Thoracic aorta (tissue), 2 donors: ENCODE measurements at places on chromosomes 6 and 20. TPM values are rescaled to one million over a fixed set of nuclear protein-coding genes. Genes with fewer than 3 reads are reported as not detected.

DNA sequence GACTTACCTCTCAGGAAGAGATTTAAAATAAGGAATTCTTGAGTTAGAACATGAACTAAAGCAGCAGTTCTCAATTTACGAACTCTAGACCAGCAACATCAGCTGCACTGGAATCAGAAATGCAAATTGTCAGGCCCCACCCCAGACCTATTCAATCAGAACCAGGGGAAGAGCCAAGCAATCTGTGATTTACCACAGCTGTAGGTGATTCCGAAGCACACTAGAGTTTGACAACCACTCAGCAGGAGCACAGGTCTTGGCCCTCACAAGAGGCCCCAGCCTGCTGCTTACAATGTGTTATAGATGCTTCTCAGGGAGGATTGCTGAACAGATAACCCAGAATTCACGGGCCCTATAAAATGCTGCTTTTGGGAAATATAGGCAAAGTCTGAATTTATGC lies 279.2 kb downstream of the PTPRK start:
- H3K36me3 ChIP-seq: no peaks in the 10 kb centered on the region
- H3K27me3 ChIP-seq: no peaks in the 10 kb centered on the region
- DNase-seq: no peak
- peaks cover 13% of the 10 kb centered on the region for H3K4me1 ChIP-seq

- H3K36me3 ChIP-seq: no peaks in the 10 kb centered on the region
- no peaks in the 10 kb centered on the region for H3K27me3 ChIP-seq
- H3K4me1 ChIP-seq: no peaks in the 10 kb centered on the region
- no peak overlapping the region for H3K4me3 ChIP-seq
- H3K27ac ChIP-seq: no peak overlapping the region
These were observed 97.1 kb downstream of the PXDC1 start for GRCh38 chr6:3654436-3654835.

GRCh38 chr6:1044040-1044836 lies 267.7 kb upstream of the FOXQ1 start:
- H3K4me1 ChIP-seq: no peaks in the 10 kb centered on the region
- no peaks in the 10 kb centered on the region for H3K36me3 ChIP-seq
- H3K4me3 ChIP-seq: no peak overlapping the region

DNA sequence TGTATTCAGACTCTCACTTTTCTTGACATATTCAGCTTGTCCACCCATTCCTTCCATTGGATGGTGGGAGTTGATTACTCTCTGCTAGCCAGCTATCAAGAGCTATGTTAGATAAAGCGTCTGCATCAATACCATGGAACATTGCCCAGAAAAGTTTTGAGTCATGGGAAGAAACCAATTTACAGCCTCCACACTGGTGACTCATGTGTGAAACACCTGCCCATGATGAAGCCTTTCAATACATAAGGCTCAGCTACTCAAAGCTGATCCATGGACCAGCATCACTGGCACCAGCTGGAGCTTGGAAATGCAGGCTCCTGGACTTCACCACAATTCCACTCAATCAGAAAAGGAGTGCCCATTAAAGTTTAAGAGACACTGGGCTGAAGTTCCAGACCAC lies 16.1 kb downstream of the PLA2G7 start:
- no peaks in the 10 kb centered on the region for H3K27me3 ChIP-seq
- no peaks in the 10 kb centered on the region for H3K4me1 ChIP-seq
- no peaks in the 10 kb centered on the region for H3K36me3 ChIP-seq
- H3K27ac ChIP-seq: no peak overlapping the region

DNA sequence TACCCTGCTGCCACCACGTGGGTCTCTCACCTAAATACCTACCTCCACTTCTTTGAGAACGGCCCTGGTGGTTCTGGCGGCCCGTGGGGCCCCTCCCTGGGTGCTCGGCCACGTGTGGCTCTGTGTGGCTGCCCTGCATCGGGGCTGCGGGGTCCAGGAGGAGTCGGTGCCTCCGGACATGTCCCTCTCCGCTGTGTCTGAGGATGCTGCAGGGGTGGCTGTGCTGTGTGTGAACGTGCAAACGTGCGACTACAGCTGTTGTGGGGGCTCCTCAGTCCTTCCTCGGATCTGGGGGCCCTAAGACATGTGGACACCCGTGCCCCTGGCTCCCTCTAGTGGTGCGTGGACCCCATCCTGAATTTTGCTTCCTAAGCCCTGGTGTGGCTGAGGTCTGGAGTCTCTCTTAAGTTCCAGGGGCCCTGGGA lies 691.8 kb downstream of the QKI start:
- H3K4me3 ChIP-seq: no peak overlapping the region
- H3K27ac ChIP-seq: no peak overlapping the region
- peaks cover 9% of the 10 kb centered on the region for H3K4me1 ChIP-seq
- DNase-seq: no peak
- no peaks in the 10 kb centered on the region for H3K27me3 ChIP-seq
- no peaks in the 10 kb centered on the region for H3K36me3 ChIP-seq

- no peaks in the 10 kb centered on the region for H3K36me3 ChIP-seq
- no peaks in the 10 kb centered on the region for H3K27me3 ChIP-seq
- peaks cover 5% of the 10 kb centered on the region for H3K4me1 ChIP-seq
- no peak overlapping the region for H3K27ac ChIP-seq
- DNase-seq: no peak
These were observed 275.8 kb upstream of the RUNX2 start for GRCh38 chr6:45052325-45052724.

DNA sequence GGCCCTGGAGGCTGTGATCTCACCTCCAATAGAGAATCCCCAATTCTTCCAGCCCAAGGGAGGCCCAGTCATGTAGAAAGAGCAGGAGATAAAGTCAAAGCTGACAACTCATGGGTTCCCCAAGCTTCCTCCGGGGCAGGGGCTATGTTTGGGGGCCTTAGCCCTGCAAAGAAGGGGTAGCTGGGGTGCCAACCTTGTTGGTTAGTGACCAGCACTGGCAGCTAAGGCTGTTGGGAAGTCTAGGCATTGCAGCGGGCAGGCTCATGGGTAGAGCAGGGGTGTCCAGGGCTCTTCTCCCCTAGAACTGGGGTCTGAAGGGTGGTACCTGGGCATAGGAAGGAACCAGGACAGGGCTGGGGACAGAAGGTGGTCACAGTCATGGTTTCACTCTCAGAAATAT lies 36.4 kb downstream of the TGM2 start:
- peaks cover 31% of the 10 kb centered on the region for H3K36me3 ChIP-seq
- H3K4me1 ChIP-seq: peaks cover 23% of the 10 kb centered on the region
- no peak overlapping the region for H3K4me3 ChIP-seq
- no peaks in the 10 kb centered on the region for H3K27me3 ChIP-seq

GRCh38 chr6:3822747-3823445 lies 26.3 kb upstream of the FAM50B start:
- no peak for DNase-seq
- no peak overlapping the region for H3K4me3 ChIP-seq
- H3K27me3 ChIP-seq: no peaks in the 10 kb centered on the region
- peaks cover 29% of the 10 kb centered on the region for H3K4me1 ChIP-seq
- H3K36me3 ChIP-seq: no peaks in the 10 kb centered on the region
- H3K27ac ChIP-seq: peak overlapping the region; percentile 87

GRCh38 chr20:47610945-47611250 lies 109.2 kb downstream of the NCOA3 start:
- H3K4me1 ChIP-seq: peaks cover 32% of the 10 kb centered on the region
- no peak for DNase-seq
- H3K36me3 ChIP-seq: no peaks in the 10 kb centered on the region
- no peaks in the 10 kb centered on the region for H3K27me3 ChIP-seq
- no peak overlapping the region for H3K4me3 ChIP-seq
- peak overlapping the region; percentile 46 for H3K27ac ChIP-seq

- no peaks in the 10 kb centered on the region for H3K27me3 ChIP-seq
- no peak for DNase-seq
- peaks cover 24% of the 10 kb centered on the region for H3K36me3 ChIP-seq
These were observed 150.8 kb upstream of the RIPOR2 start for GRCh38 chr6:25086500-25087091.

DNA sequence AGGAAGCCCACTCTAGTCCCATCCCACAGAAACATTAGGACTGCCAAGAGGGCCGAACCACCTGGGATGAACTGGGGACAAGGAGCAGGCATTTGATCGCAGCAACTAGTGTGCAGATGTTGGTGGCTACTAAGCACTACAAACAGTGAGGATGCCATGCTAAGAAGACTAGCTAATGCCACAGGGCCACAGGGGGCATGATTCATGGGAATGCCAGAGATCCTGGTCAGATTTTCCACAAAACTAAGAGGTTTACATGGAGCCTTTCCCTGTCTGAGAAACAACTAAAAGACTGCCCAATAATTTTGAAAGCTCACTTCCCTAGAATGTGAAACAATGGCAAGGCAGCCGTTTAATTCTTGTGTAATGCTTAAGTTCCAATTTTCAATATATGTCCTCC lies 375.9 kb upstream of the PTCHD4 start:
- H3K36me3 ChIP-seq: no peaks in the 10 kb centered on the region
- no peaks in the 10 kb centered on the region for H3K4me1 ChIP-seq
- H3K27ac ChIP-seq: no peak overlapping the region

GRCh38 chr6:89359561-89359960 lies 7.0 kb upstream of the UBE2J1 start:
- DNase-seq: no peak
- no peaks in the 10 kb centered on the region for H3K27me3 ChIP-seq
- H3K4me3 ChIP-seq: no peak overlapping the region
- H3K4me1 ChIP-seq: no peaks in the 10 kb centered on the region

GRCh38 chr20:63696628-63697356 lies at the start of gene TNFRSF6B:
TNFRSF6B (plus strand) TSS chr20:63696652; CDS start chr20:63696768, 116 bp downstream.
- H3K4me3 ChIP-seq: peak within 1 kb of the TSS; percentile 51
- peaks cover 7% of the 10 kb centered on the region for H3K36me3 ChIP-seq
- H3K27ac ChIP-seq: no peak within 1 kb of the TSS
- DNase-seq: no peak
- peaks cover 46% of the 10 kb centered on the region for H3K4me1 ChIP-seq

GRCh38 chr20:58523971-58524315 lies 8.7 kb upstream of the APCDD1L start:
- peak overlapping the region; percentile 29 for H3K4me3 ChIP-seq
- H3K4me1 ChIP-seq: peaks cover 28% of the 10 kb centered on the region
- H3K27ac ChIP-seq: peak overlapping the region; percentile 30
- H3K27me3 ChIP-seq: no peaks in the 10 kb centered on the region
- no peak for DNase-seq
- no peaks in the 10 kb centered on the region for H3K36me3 ChIP-seq

DNA sequence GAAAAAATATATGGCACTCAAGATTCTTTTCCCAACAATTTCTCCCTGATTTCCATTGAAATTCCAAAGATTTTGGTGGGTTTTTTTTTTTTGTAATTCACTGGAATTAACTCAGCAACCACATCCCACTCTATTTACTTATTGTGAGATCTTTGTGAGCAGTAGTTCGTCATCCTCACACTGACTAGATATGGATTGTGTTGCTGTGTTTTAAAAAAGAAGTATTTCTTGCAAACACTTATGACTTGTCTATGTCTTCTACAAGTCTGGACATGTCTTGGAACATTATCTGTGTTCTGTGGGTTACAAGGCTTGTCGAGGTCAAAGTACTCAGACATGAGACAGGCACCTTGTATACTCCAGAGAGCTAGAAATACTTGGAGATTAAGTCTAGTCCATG lies 7.3 kb upstream of the TENT5A start:
- no peaks in the 10 kb centered on the region for H3K27me3 ChIP-seq
- H3K27ac ChIP-seq: no peak overlapping the region
- H3K4me3 ChIP-seq: no peak overlapping the region
- no peaks in the 10 kb centered on the region for H3K36me3 ChIP-seq

DNA sequence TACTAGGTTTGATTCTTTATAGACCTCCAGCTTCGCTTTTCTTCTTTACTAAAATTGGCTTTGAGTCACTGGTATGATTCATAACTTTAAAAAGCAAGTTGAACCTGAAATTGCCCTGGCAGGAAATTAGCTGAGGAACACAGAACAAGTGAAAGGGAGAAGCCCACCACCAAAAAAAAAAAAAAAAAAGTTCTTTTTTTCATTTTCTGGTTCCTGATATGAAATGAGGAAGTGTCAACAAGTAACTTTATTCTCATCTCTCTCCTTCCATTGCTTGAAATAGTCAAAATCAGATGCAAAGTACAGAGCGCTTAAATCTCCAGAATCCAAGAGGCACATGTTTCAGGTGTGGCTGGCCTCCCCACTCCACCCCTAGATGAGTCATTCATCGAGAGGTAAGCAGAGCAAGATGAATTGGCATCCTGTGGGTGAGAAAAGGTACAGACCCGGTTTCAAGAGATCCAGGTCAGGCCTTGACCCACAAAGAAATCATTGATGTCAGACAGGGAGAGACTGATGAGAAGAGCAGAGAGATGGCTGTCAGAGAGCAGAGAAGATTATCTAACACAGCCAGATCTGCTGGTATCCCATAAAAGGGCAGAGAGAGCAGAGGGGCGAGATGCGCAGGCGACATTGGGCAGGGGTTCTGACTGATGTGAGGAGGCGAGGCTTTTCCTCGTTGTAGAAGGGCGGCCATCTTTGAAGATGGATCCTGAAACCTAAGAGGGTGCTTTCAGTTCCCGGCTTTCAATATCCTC lies 54.8 kb upstream of the MBOAT1 start:
- no peak for DNase-seq
- peaks cover 12% of the 10 kb centered on the region for H3K4me1 ChIP-seq
- no peak overlapping the region for H3K4me3 ChIP-seq
- no peaks in the 10 kb centered on the region for H3K36me3 ChIP-seq
- H3K27me3 ChIP-seq: no peaks in the 10 kb centered on the region

TGM2 gene
- 755 TPM for total RNA-seq

PRSS35 gene
- 3.1 TPM for total RNA-seq

LGSN gene
- total RNA-seq: not detected

ANKRD60 gene
- not detected for total RNA-seq
